ENCODE measurements at places on chromosomes 7 and 10.

GRCh38 chr10:89392974-89393373 lies 551 bp downstream of the IFIT1 start:
- DNase-seq: no peak

DNA sequence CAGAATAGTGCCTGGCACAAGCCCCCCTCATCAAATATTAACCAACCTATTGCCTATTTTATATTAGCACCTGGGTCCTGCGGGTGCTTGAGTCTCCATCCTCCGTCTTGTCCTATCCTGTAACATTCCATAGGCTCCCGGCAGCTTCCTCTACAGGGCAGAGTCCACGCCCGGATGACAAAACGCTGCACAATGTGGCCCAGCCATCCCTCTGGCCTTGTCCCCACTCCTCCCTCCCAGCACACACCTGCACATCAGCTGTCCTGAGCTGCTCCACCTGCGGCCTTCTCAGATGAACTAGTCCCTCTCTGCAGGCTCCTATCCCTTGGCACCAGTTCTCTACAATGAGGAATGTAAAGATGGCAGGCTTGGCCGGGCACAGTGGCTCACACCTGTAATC lies 153.5 kb upstream of the PDE1C start:
- no peak for DNase-seq

- no peak for DNase-seq
Observed at GRCh38 chr10:43259213-43259991, 7.5 kb downstream of the RASGEF1A start.

DNA sequence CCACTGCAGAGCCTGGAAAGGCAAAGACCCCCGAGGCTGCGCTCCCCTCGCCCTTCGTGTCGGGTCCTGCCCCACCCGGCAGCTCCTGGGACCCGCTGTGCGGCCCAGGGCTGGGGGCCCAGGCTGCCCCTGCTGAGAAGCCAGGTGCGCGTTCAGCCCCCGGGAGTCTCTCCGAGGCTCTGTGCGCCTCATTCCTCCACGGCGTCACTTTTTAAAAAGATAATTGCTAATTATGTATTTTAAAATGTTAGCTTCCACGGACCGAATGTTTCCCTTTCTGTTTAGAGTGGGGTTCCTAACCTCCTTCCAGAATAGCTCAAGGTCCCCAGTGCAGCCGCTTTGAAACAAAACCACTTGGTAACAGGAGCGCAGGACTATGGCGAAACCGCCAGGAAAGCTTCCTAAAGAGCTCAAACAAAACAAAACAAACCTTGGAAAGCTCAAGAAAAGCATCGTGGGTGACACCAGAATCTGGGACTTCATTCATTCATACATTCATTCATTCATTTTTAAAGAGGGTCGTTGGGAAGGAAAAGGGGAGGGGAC lies 45.6 kb downstream of the PDIA4 start:
- DNase-seq: no peak

- no peak for DNase-seq
Observed at GRCh38 chr7:26157520-26158105, 5.6 kb downstream of the NFE2L3 start.

DNA sequence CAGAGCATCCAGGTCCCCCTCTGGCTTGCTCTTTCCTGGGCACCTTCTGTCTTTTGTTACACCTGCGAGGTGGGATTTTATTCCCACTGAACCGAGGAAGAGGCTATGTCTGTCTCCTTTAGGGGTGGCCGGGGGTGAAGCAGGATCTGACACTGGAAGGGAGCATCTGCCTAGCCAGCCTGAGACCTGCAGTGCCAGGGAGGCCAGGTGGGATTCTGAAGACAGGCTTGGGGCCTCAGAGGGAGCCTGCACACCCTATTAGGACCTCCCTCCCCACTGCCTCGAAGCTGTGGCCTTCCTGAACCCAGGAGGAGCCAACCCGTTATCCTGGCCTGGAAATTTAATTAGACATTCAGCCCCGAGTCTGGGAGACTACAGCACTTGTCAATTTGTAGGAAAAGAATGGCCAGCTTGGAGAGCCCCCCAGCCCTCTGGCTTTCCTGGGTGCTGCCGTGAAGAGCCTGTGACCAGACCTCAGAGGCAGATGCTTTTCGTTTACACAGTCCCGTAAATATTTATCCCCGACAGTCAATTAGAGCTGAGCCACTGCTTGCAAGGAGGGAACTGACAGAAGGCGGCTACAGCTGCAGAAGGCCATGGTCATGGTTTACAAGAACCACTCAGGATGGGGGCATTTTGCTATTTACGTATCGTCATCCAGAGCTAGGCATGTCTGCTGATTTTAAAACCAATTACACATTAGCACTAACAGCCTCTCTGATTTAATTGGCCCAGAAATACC lies 19.7 kb downstream of the CHAT start:
- no peak for DNase-seq

DNA sequence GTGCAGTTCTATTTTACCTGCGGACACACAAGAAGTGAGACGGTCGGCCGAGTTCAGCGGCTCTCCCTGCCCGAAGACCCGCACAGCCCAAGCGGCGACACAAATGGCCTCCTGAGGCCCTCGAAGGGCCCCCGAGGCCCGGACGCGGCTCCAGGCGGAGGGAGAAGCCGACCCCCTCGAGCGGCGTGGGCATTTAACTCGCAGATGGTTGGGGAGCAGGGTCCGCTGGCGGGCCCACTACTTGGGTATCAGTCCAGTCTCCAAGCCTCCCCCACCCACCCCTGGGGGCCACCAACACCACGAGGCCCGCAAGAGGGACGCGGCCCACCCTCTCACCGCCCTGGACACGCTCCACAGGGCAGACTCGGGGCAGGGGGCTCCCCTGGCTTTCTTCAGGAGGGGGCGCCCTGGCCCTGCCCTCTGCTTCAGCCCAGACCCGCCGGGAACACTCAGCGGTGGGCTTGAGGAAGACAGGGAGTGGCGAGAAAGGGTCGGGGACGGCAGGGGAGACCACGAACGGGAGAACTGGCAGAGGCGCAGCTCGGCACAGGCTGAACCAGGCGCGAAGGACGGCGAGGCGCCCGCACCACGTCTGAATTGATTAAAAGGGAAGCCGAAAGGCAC lies 1.7 kb downstream of the IGF2BP3 start:
- DNase-seq: no peak

- DNase-seq: no peak
Observed at GRCh38 chr7:29401769-29402168, 161.9 kb upstream of the PRR15 start.

- DNase-seq: no peak
Observed at GRCh38 chr7:70193514-70193913, 595.2 kb downstream of the AUTS2 start.

GRCh38 chr10:1243486-1244234 lies 187.5 kb downstream of the WDR37 start:
- DNase-seq: no peak

DNA sequence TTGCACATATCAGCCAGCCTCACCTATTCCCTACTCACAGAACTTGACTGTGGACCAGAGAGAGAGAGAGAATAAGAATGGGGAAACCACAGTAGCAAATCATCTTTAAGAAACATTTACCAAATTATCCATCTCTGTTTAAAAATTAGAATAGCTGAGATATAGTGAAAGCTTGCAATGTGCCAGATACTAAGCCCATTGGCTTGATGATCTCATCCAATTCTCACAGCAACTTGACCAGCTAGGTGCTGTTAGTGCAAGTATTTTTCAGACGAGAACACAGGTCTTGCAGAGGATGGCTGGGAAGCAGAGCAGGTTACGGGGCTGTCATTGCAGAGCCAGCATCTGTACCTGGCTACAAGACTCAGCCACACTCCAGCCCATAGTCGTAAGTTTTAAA lies 50.9 kb downstream of the KLF6 start:
- DNase-seq: no peak

GRCh38 chr7:151694441-151694827 lies 174.7 kb upstream of the RHEB start:
- DNase-seq: no peak

- no peak for DNase-seq
Observed at GRCh38 chr10:69899727-69900595, 98.3 kb downstream of the COL13A1 start.

DNA sequence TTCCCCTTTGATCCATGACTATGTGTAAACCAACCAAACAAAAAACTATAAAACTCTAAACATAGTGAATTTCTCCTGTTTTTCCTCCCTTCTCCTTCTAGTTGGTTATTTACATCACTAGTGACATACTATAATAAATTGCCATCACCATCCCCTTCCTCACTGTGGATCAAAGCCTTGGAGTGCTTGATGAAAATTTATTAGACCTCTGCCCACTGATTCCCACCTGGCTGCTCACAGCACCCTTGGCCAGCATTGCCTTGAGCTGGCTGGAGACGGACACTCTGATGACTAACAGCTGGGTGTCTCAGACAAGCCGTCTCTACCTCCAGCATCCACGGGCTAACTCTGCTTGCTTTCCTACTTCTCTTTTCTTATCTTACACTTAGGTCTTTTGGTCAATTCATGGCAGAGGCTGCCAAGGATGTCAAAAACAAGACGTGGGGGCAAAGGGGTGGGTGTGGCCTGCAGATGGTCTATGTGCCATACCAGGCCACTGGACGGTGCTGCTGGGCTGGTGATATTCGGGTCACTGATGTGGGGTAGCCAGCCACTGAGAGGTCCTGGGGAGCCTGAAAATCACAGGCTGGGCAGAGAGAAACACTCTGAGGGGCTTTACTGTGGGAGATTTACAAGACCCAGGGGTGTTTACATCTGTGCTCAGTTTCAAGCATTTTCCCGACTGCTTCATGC lies 207.8 kb downstream of the TAX1BP1 start:
- DNase-seq: no peak

DNA sequence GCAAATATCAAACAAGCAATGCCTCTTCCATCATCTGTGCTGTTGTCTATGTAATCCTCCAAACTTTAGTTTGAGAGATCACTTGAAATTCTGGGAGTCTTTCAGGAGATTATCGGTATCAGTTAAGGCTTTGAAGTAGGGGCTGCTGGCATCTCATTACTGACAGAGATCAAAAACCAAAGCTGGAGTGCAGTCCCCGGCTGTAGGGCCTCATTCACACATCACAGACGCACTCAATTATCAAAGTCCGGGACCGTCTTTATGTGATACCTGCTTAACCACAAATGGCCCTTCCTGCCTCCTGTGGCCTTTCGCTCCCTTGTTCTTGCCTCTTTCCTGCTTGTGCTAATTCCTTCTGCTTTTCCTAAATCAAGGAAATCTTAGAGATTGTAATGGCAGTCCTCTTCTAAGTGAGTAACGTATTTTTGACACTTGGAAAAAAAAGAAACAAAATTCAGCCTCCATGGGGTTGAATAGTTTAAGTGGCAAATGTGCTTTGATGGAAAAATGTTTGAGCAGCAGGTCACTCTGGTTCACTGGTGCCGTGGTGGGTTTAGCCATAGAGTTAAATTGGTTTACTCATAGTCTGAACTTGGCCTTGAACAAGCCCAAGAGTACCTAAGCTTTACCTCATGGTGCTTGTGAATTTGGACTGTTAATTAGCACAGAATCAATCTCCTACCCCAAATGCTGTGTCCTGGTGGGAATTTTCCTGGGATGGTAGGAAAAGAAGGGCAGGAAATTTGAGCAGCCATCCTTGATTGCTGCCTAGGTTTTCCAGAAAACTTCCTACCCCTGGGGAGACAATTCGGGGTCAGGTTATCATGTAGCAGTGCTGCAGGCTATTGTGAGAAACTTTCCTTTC lies 178.9 kb upstream of the LYZL1 start:
- DNase-seq: no peak

DNA sequence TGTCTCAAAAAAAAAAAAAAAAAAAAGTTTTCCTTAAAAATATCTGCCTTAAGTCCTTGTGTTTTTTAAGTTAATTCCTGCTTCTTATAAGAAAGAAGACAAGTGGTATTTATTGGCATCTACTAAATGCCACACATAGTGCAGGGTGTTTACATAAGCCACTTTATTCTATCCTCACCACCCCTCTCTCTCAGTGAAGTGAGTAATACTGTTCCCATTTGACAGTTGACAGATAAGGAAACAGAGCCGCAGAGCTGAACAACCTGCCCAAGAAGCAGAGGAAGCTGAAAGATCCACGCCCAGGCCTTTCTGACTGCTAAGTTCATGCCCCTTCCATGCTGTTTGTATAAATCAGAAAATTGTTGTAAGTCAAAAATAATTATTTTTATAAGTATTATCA lies 54.1 kb downstream of the ABLIM1 start:
- DNase-seq: no peak

DNA sequence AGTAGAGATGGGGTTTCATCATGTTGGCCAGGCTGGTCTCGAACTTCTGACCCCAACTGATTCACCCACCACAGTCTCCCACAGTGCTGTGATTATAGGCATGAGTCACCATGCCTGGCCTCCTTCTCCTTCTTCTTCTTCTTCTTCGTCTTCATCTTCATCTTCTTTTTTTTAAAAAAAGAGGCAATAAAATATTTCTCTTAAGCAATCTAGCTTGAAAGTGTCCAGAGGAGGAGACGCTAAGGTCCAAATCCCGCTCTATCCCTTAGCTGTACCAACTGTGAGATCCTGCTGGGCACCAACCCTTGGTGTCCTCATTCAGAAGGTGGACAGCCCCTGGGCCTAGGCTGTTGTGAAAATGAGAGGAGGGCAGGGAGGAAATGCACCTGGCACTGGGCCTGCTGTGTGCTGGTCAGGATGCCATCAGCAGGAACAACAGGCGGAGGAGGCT lies 13.9 kb upstream of the PSAP start:
- no peak for DNase-seq

DNA sequence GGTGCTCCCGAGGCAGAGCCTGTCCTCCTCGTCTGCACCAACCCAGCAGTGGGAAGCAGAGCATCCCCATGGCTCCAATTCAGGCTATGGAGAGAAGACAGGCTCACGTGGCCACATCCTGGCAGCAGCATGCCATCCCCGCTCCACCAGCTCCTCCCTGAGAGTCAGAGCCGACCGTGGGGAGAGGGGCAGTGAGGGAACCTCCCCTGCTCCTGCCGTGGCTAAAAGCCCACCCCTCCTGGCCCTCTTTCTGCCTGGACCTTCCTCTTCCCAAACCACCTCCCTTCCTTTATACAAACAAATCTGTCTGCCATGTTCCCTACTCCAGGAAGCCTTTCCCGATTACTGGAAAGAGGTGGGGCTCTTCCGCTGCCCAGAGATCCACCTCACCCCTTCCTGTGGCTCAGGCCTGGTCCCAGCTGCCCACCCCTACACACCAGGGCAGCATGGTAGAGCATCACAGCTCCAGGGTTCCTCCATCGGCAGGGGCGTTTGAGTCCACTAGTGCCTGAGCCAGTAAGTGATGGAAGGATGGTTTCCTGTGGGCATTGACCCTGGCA lies 10.8 kb upstream of the AQP1 start:
- DNase-seq: no peak

DNA sequence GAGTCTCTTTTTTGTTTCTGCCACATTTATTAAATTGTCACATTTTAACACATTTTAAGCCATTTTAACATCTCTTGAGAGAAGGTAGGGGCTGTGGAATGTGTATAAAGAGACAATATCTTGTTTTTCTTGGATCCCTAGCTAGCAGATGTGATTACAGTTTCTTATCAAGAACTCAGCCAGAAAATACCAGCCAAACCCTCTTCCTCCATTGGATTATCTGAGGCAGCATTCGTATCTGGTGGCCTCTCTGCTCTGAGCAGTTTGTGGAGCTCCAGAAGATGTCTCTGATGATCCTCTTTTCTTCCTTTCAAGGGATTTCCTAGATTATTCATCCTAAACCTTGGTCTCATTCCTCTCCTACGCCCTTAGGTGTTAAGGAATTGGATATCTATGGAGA lies 35.3 kb upstream of the PFKFB3 start:
- no peak for DNase-seq

All from activated CD8-positive, alpha-beta memory T cell treated with anti-CD3 and anti-CD28 coated beads for 1 hour (primary cell).